ENCODE measurements at places on chromosomes 3 and 15. TPM values are rescaled to one million over a fixed set of nuclear protein-coding genes. Genes with fewer than 3 reads are reported as not detected.
A peak's percentile ranks its signal among the peaks of the same experiment; 100 is the strongest.

Gene LDHAL6B
- not detected for total RNA-seq

Gene TRIM59
- 65.4 TPM for total RNA-seq

Gene DPPA2
- total RNA-seq = not detected

Gene CSK
- total RNA-seq = 13.6 TPM

Gene ALDH1A2
- total RNA-seq = not detected

GRCh38 chr15:75149867-75150709 is 51.6 kb upstream of the C15orf39 start:
- peak; percentile 38 for DNase-seq

DNA sequence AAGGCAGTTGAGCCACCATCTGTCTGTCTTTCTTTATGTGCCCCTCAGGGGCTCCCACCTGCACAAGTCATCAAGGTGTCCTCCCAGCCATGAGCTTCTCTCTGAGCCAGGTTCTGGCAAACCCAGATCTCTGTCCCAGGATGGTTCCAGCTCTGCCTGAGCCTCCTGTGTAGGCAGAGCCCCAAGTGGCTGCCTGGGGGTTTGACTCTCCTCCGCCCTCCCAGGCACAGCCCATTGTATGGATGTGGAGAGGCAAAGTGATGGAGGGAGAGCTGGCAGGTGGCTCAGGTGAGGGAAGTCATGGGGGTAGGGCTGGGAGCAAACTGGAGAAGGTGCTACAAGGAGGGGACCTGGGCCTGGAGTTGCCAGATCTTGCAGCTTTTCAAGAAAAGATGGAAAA is 56.9 kb downstream of the GRIP2 start:
- no peak for DNase-seq

DNA sequence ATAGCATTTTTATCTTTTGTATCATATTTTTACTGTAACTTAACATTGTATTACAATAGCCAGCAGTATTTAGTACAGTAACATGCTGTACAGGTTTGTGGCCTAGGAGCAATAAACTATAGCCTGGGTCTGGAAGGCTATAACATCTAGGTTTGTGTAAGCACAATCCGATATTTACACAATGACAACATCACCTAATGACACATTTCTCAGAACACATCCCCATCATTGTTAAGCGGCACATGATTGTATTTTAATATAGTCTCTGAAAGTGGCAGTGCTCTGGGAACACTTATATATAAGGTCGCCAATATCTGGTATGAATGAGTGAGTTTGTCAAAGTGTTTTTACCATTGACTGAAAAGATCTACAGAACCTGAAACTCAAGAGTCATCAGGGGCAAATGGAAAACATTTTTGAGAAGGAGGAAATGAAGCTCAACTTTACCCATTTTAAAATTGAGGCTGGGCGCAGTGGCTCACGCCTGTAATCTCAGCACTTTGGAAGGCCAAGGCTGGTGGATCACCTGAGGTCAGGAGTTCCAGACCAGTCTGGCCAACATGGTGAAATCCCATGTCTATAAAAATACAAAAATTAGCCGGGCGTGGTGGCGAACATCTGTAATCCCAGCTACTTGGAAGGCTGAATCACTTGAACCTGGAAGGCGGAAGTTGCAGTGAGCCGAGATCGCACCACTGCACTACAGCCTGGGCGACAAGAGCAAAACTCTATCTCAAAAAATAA is 38.8 kb upstream of the TNFSF10 start:
- no peak for DNase-seq

DNA sequence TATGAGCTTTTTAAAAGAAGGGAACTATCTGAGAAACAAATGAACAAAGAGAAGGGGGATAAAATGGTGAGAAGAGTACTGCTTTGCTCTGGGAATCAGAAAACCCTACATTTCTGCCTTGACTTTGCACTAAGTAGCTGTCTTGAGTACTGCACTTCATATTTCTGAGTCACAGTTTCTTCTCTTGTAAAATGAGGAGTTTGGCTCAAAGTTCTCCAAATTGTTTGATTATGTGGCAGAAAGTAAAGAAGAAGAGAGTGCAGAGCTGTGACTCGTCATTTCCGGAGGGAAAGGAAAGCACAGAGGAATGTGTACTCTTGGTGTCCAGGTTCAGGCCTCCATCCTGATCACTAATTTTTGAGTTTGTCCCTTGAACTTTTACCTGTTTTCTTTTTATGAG is 54.7 kb downstream of the TP63 start:
- peak; percentile 93 for DNase-seq

GRCh38 chr3:159668990-159669476 is 319.6 kb upstream of the IL12A start:
- DNase-seq = peak; percentile 85

- peak; percentile 99 for DNase-seq
Measured at GRCh38 chr15:85047271-85047948, 65.8 kb downstream of the PDE8A start.
